ENCODE measurements at places on chromosomes 5 and 9.

- DNase-seq, result no peak
These were observed 277.6 kb upstream of the ADAMTS16 start for GRCh38 chr5:4862500-4862899.

DNA sequence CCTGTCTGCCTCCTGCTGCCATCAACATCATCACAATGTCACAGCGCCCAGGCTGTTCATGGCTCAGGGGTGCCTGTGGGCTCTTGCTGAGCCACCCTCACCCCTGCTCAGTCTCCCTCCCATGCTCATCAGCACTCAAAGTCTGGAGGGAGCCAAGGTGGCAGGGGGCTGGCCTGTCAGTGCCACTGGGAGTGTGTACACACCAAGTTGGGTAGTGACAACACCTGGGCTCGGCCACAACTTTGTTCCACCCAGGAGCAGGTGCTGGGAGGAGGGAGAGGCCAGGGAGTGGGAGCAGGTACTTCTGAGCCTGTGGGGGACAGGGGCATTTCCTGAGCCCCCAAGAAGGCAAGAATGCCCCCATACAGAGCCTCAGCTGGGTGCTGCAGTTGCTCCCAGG is 77.5 kb upstream of the C6 start:
- no peak for DNase-seq

GRCh38 chr9:138075961-138076649 is 198.5 kb downstream of the CACNA1B start:
- no peak for DNase-seq

- no peak for DNase-seq
These were observed 2.7 kb downstream of the RABEPK start for GRCh38 chr9:125202846-125203618.

DNA sequence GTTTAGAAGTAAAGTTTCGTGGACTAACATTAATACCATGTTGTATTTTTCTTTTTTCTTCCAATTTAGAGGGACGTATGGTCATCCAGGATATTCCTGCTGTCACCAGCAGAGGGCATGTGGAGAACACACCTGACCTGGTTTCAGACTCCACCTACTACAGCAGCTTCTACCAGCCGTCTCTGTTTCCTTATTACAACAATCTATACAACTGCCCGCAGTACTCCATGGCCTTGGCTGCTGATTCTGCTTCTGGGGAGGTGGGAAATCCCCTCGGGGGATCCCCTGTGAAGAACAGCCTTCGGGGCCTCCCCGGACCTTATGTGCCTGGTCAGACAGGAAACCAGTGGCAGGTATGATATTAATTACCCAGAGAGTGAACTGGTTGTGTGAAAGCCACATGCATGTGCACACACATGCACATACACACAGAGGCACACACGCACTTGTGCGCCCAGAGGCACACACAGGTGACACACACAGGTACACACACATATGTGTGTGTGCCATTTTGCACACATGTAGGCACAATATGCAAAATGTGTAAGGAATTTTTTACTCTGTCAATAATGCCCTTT is 52.4 kb downstream of the DMRT1 start:
- DNase-seq, result peak; percentile 21

DNA sequence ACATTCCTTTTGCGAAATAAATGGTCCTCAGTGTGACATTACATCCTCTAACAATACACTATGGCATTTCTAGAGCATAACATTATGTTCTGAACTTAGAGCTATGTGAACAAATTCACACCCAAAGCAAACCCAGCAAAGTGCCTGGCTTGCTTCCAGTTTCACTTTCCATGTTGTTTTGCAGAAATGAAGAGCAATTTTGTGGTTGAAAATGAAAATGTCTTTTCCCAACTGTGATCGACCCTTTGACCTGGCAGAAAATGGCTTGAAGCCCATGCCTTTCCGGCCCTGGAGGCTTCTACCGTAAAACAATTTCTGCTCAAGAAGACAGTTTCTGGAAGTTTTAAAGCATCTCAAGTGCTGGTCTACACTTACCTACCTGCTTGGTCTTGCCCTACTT is 344.7 kb upstream of the RGMB start:
- DNase-seq, result no peak
